NCI-H69 (cell line): ENCODE measurements at places on chromosomes 1 and 21.

DNA sequence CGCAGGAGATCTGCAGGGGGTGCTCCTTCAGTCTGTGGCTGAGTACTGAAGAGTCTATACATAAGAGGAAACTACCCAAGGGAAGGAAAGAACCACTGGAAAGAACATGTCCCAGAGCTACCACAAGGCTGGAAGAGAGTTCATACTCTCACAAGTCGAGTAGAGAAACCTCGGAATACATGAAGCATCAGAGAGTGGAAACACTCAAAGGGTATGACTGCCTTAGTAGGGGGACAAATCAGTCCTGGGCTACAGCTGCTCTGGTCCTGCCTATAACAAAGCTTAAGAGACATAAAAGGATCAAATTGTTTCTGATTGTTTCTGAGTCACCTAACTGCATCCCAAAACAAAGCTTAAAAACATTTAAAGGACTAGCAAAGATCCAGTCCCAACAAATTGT lies 27.4 kb downstream of the TMEM50B start:
- DNase-seq, result no peak

- peak; percentile 0 for DNase-seq
Measured at GRCh38 chr1:12275370-12275769, 45.5 kb downstream of the VPS13D start.

- DNase-seq, result no peak
Measured at GRCh38 chr1:54784066-54784465, 17.1 kb downstream of the TTC22 start.

GRCh38 chr1:54357967-54358366 lies 48.2 kb downstream of the SSBP3 start:
- no peak for DNase-seq

GRCh38 chr1:191798178-191798577 lies 360.1 kb upstream of the RGS18 start:
- no peak for DNase-seq

DNA sequence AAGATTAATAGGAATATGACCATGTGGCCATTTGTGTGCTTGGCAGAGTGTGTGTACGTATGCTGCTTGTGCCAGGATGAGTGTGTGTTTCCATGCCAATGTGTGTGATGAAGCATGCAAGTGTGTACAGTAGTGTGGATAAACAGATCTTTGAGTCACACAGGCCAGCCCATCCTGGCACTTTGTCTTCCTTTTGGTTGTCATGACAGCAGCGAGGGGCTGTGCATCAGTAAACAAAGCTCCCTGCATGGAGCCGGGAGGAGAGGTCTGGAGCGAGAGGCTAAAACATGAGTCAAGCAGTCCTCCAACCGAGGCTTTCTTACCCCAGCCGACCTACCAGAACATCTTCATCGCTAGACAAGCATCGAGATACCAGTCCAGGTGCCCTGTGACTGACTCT lies 221.2 kb downstream of the CACNA1E start:
- DNase-seq, result peak; percentile 79

DNA sequence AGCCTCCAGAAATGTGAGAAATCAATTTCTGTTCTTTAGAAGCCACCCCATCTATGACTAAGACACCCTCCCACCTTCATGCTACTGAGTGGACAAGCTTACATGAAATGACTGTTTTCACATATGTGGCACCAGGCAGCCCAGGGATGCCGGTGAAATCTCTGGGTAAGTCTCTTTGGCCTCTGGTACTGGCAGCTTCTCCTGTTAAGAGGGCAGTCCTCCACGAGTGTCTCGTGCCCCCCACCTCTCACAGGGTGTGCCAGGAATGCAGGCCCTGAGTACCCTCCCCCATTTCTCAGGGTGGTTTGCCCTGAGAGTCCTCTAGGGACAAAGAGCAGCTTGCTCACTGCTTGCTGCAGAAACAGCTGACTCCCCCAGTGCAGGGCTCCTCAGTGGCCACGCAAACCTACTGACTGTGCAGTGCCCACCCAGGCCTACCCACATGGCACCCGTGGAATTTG lies 3.2 kb upstream of the PRXL2B start:
- DNase-seq, result no peak

DNA sequence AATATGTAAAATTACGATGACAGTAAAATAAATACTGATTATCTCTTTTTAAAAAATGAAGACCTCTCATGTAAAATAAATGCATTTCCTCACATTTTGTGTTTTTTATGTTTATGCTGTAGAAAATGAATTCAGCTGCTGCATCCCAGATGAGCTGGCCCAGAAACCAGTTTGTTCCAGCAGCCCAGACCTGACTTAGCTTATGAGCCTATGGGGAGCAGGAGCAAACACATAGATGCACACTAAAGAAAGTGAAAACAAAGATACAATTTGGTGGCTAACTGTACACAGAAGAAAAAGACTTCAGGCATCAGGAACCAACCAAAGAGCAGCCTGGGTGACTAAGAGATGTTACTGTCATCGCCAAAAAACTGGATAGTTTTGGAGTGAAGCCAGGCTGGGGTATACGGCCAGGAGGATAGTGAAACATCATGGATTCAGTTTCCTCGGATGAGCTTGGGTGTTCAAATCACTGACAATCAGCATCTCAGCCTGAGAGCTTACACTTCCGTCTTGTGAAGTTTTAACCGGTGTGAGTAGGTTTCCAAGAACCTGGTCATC lies 113.9 kb upstream of the BACE2 start:
- peak; percentile 26 for DNase-seq

GRCh38 chr1:40352126-40352525 lies 21.4 kb upstream of the SMAP2 start:
- DNase-seq, result no peak

GRCh38 chr1:203692565-203693470 lies 66.2 kb downstream of the ATP2B4 start:
- DNase-seq, result peak; percentile 56

- no peak for DNase-seq
Measured at GRCh38 chr1:162663589-162664106, 31.4 kb downstream of the DDR2 start.
